ENCODE measurements at places on chromosomes 11 and 22.

DNA sequence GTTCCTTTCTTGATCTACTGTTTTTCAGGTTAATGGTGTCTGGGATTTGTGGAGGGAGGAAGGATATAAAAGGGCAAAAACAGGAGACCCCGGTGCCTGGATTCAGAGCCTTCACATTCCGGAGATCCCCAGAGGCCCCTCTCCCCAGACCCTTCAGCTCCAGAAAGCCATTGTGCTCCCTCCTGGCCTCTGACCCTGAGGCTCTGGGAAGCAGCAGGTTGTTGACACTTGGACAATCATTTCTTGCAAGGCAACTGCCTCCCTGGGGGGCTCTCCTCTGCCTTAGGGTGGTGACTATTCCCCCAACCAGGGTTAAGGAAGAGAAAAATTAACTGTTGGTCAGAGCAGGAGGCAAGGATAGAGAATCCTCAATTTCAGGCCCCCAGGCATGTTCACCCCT is 86.9 kb upstream of the NNMT start:
- DNase-seq: no peak

DNA sequence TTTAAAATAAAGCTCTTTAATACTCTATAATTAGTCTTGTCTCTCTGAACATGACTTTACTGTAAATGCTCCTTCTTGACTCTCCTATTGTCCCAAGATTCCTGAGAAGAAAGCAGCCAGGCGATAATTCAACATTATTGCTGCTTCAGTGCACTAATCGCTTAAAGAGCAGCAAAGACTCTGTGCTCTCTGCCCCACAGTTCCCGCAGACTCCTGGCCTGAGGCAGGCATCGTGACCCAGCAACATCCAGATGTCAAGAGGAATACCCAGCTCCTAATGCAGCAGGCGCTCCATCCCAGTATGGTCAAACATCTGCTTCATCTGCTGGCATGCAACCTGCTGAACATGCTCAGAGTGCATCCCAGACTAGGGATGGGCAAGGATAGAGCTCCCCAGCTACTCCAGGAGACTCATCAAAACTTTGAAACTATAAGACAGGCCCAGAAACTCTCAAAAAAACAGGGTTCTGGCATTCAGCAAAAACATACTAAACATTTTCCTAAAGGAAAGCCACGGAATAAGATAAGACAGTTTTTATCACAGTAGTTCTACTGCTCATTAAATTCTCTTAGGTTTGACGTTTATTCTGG is 270.0 kb downstream of the SOX6 start:
- no peak for DNase-seq

DNA sequence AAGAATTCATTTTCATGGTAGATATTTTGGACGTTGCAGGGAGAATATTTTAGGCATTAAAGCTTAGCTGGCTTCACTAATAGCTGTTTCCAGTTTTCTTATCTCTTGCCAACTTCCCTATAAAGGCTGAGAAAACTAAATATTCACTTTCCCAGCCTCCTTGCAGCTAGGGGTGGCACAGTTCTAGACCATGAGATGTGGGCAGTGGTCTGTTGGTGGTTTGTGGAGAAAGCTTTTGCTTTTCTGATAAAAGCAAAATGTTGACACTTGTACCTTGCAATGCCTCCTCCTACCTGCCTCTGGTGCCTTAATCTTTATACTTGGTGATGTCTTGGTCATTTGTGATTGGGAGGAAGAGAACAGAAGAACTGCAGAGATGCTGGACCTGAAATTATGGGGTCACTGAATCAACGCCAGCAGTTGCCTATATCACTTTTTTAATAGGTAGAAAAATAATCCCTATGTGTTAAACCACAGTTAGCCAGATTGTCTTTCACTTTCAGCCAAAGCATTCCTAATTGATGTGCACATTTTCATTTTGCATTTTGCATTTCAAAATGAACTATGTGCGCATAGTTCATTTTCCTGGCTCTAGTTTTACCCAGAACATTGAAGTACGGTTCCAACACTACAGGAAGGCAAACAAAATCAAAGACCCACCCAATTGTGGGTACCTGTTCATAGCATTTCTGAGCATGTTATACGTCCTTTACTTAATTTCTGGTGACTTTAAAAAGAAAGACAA is 24.9 kb upstream of the ABTB2 start:
- no peak for DNase-seq

- no peak for DNase-seq
Measured at GRCh38 chr11:849104-849824, 6.6 kb downstream of the TSPAN4 start.

GRCh38 chr11:11463405-11463804 is 110.4 kb upstream of the CSNK2A3 start:
- DNase-seq: no peak

DNA sequence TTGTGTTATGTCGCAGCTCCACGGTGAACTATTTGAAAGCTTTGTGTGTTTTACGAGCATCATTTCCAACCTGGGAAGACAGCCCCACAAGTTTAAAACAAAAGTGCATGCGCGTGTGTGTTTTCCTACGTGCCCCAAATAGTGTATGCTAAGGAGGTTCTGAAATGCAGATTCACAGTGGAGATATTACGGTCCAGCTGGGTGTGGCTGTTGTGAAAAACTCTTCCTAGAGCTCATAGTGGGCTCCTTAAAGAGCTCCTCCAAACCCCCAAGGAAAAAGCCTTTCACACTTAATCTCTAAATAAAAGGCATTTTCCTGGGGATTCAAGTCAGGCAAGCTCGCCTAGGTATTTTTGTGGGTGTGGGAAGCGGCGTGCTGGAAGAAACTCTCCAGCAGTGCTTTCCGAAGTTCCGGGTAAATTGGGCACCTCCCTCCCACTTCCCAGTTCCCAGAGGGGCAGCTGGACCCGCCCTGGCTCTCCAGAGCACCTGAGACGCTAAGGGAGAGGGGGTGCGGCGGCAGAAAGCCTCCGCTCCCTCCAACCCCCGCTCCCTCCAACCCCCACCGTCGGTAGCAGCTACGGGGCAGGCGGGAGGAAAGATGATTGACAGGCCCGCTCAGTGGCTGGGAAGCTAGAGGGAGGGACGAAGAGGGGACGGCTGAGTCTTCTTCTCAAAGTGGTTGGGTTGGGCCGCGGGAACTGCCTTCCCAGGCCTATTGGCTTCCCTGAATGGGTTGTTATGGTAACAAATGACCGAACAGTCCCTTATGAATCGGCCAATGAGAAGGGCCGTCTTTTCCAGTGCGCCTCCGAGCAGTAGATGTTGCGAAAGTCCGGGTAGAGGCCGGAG is 561 bp upstream of the PCF11 start:
- peak; percentile 98 for DNase-seq

GRCh38 chr11:24754406-24754805 is 257.6 kb downstream of the LUZP2 start:
- no peak for DNase-seq

GRCh38 chr22:21946262-21946925 is 6.3 kb downstream of the PPM1F start:
- DNase-seq: no peak

All from left renal cortex interstitium (tissue), 4 donors.